ENCODE measurements at places on chromosomes 3 and 15. TPM values are rescaled to one million over a fixed set of nuclear protein-coding genes. Genes with fewer than 3 reads are reported as not detected.

Gene HIGD2B
- not detected for total RNA-seq

Gene SRGAP3
- 19.7 TPM for total RNA-seq

Gene PDZRN3
- 35.6 TPM for total RNA-seq

Gene IL17RB
- 1.0 TPM for total RNA-seq

Gene GOLGA8S
- 0.21 TPM for total RNA-seq

Gene CHCHD4
- total RNA-seq, result 16.1 TPM

Gene GRM2
- 0.21 TPM for total RNA-seq

Gene SERPINI2
- total RNA-seq, result 2.2 TPM

Gene ADGRG7
- total RNA-seq, result not detected

Gene HCLS1
- total RNA-seq, result 6.9 TPM

Gene RARB
- 14.4 TPM for total RNA-seq

Gene ANKUB1
- not detected for total RNA-seq

Gene PRICKLE2
- total RNA-seq, result 49.3 TPM

Gene ANKRD63
- 2.4 TPM for total RNA-seq

Gene ERICH6
- total RNA-seq, result not detected

Gene BLM
- 7.3 TPM for total RNA-seq

Gene SEMA3F
- total RNA-seq, result 43.3 TPM

Gene BTLA
- 0.10 TPM for total RNA-seq

Gene SCN11A
- total RNA-seq, result 2.3 TPM

Gene NANOGP8
- not detected for total RNA-seq

Gene SPTSSB
- total RNA-seq, result 4.4 TPM

Gene PPCDC
- total RNA-seq, result 9.9 TPM

Gene CLDN1
- 17.7 TPM for total RNA-seq

Gene PLA1A
- total RNA-seq, result 0.31 TPM

Gene KLF15
- 12.1 TPM for total RNA-seq

Gene EPB42
- total RNA-seq, result 4.6 TPM

Gene CPNE9
- total RNA-seq, result not detected

Gene PLSCR5
- total RNA-seq, result not detected

Gene PLCD1
- total RNA-seq, result 24.3 TPM

Gene XCR1
- not detected for total RNA-seq

Gene ENTPD3
- 3.0 TPM for total RNA-seq
